ENCODE measurements at places on chromosomes 5 and 9.

DNA sequence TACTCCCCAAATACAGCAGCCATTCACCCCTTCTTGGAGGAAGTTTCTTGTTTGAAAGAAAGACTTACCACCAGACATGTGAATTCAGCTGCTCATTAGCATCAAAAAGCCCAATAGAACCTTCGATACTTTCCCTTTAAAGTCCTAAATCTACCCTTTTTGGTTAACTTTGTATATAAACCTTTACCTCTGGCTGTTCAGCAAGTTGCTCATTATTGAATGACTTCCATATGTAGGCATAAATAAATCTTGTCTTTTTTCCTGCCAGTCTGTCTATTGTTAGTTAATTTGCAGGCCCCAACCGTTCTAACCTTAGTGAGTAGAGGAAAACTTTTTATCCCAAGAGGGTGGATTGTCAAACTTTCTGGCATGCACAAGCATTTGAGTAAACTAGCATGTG, 27.9 kb upstream of the FBXL17 start:
- DNase-seq, result no peak

DNA sequence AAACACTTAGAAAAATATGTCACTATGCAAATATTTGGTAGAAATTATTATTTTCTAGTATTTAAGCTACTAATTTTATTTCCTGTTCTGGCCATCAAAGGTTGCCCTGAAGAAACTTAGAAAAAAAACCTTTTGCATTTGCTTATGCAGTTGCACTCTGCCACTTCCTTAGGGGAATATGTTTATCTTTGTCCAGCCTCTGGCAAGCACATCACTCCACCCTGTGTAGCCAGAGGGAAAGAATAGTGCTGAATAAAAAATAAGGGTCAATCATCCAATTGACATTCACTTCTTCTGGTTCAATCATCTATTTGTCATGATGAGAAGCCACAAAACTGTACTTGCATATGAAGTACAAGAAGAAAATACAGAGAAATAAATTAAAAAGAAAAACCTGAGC, 72.8 kb downstream of the CETN3 start:
- DNase-seq, result no peak

- DNase-seq, result no peak
These were observed 69.5 kb downstream of the RXRA start for GRCh38 chr9:134395737-134396257.

DNA sequence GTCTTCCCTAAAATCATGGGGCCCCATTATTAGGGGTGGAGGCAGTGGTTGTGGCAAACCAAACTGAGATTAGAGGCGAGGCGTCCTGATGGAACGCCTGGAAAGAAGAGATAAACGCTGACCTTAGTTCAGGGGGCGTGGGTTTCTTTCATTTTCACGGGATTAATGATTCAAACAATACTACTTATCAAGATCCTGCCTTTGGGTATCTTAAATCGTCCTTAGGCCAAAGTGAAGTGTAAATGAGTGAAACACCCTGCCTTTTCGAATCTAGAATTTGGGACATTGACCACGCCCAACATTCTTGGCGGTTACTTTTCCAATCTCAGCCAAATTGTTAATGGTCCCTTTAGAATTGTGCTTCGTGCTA, 1.0 kb upstream of the UBTD2 start:
- no peak for DNase-seq

Measured in SK-N-DZ (cell line).